GM13976 (cell line): ENCODE measurements at places on chromosomes 7 and 10.

GRCh38 chr10:31058795-31059703, 27.4 kb upstream of the ZNF438 start:
- DNase-seq, result no peak

- DNase-seq, result no peak
Observed at GRCh38 chr10:11712744-11713143, 29.4 kb upstream of the ECHDC3 start.

GRCh38 chr7:134029-134428, 58.3 kb upstream of the FAM20C start:
- no peak for DNase-seq

DNA sequence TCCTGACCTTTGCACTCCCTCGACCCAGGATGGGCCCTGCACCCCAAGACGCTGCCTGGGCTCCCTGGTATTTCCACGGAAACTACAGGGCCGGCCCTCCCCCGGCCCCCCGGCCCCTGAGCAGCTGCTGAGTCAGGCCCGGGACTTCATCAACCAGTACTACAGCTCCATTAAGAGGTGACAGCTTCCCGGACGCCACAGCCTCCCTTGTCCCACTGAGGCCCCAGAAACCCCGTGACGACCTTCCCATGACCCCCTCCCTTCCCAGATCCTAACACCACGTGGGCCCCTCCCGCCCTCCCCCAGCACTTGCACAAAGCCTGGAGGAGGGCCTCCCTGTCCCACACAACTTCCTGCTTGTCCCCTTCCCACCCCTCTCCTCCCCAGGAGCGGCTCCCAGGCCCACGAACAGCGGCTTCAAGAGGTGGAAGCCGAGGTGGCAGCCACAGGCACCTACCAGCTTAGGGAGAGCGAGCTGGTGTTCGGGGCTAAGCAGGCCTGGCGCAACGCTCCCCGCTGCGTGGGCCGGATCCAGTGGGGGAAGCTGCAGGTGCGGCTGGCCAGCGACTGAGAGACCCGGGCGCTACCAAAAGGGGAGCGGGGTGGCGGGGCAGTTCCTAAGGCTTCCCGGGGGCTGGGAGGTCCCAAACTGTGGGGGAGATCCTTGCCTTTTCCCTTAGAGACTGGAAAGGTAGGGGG, 5.7 kb downstream of the NOS3 start:
- DNase-seq, result no peak

GRCh38 chr10:91381257-91381891, 28.8 kb upstream of the HECTD2 start:
- no peak for DNase-seq
